ENCODE measurements at places on chromosomes 3 and 15. TPM values are rescaled to one million over a fixed set of nuclear protein-coding genes. Genes with fewer than 3 reads are reported as not detected.

The PRSS50 gene
- polyA plus RNA-seq, result 1.4 TPM

The P2RY13 gene
- polyA plus RNA-seq, result 0.36 TPM

The SLC7A14 gene
- 2.8 TPM for polyA plus RNA-seq

The CD276 gene
- polyA plus RNA-seq, result 163 TPM

The CCDC54 gene
- 0.36 TPM for polyA plus RNA-seq

The ST6GAL1 gene
- polyA plus RNA-seq, result 88.3 TPM

DNA sequence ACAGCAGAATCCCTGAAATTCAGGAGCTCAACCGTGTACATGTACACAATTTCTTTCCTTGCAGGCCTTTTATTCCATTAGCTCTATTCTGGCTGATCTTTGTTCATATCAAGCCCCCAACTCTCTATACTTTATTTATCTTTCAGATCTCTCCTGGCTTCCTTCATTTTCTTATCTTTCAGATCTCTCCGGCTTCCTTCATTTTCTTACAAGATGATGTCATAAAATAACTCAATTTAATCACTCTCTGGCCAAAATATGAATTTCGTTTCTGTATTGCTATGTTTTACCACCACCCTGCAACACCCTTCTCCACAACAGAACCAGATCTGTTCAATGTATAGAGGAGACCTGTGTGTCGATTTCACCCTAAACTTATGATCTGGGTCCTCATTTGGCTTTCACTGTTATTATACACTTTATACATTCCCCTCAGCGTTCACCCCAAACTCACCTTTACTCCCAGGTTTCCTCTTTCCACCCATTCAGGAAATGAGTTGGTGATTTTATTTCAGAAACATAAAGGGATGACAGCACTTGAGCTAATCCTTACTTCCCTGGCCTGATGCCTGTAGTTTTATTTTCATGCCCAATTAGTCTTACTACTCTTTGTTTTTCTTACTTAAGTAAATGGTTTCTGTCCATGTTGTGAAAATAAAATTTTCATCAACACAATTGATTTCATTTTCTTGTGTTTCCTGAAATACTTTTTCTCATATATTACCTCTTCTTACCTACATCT is 195.5 kb downstream of the BCHE start:
- DNase-seq, result no peak

GRCh38 chr3:157104928-157105652 is 54.9 kb downstream of the CCNL1 start:
- DNase-seq, result no peak

- no peak for DNase-seq
These were observed 293.8 kb downstream of the PTPRG start for GRCh38 chr3:61855211-61855610.

- no peak for DNase-seq
These were observed 257.8 kb downstream of the EBLN2 start for GRCh38 chr3:73319179-73319769.

DNA sequence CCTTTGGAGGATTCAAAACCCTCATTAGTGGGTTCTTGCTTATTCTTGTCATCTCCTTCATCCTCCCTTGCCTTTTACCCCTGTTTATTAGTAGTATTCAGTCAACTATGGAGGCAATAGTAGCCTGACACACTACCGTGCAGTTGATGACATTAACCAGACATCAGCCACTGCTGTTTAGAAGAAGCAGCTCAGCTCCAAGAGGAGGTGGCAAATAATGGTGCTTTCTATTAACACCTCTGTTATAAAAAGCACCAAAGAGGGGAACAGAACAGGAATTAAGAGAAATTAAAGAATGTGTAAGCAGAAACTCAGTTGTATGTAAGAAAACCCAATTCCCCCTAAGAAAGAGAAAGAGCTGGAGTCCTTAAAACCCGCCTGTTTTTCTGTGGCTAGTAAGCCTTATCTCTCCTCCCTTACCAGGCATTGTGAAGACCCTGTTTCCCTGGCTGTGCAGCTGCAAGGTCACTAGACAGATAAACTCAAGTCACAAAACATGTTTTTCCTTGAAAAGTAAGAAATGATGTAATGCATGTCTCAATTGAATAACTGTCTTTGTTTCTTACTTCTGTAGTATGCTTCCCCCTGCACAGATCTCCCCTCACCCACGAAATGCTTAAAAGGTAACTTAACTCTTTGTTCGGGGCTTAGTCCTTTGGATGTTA is 21.2 kb downstream of the CCR4 start:
- no peak for DNase-seq

GRCh38 chr3:191141728-191142127 is 57.3 kb upstream of the OSTN start:
- no peak for DNase-seq

- DNase-seq, result no peak
These were observed 321.5 kb upstream of the ICE2 start for GRCh38 chr15:60800299-60801072.

DNA sequence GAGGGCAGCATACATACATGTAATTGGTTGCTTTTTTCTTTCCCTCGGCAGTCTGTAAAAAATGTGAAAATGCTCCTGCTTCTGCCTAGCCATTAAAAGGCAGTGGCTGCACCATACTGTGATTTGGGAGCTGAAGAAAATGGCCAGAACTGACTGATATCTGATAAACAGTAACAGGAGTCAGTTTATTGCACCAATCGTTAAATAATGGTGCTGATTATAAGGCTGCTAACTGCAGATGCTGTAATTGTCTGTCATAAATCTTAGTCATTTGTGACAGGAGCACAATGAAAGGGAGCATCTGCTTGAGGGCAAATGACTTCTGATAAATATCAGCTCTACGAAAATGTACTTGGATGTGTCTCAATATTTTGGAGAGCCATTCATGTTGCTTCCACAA is 263.1 kb upstream of the DNAJC19 start:
- no peak for DNase-seq

DNA sequence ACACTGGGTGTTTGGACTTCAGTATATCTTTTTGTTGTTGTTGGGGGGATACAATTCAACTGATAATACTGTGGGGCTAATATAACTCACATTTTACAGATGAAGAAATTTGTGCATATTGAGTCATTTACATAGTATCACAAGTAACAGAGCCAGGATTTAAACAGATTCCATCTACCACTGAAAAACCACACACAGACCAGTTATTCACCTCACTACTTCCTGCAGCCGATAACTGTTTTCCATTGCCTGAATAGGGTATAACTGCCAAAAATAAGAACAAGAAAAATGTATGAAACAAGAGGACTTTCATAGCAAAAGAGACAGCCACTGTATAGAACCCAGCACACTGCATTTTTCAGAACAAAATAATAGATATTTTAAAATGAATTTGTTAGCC is 215.8 kb upstream of the CNTN6 start:
- no peak for DNase-seq

DNA sequence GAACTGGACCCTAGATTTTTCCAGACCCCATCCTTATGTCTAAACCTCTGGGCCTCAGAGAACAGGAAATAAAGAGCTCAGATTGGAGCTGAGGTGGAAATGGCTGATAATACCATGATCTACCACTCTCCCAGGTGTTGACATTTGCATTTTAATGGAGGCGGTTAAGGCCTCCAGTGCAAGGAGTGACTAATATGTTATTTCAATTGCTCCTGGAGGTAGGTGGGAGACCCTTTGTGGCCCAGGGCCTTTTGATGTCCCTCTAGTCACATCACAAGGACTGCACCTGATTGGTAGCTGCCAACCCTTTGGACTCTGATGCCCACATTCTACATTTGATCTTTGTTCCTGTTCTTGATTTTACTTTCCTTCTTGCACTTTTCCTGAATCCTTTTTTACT is 9.0 kb upstream of the ADCY5 start:
- no peak for DNase-seq

All from left renal cortex interstitium (tissue), 4 donors.